Skin of body (tissue), 3 donors: ENCODE measurements at places on chromosomes 12 and 14. TPM values are rescaled to one million over a fixed set of nuclear protein-coding genes. Genes with fewer than 3 reads are reported as not detected.

Gene TMEM116
- total RNA-seq: 18.7 TPM

Gene GPR162
- total RNA-seq: 4.9 TPM

DNA sequence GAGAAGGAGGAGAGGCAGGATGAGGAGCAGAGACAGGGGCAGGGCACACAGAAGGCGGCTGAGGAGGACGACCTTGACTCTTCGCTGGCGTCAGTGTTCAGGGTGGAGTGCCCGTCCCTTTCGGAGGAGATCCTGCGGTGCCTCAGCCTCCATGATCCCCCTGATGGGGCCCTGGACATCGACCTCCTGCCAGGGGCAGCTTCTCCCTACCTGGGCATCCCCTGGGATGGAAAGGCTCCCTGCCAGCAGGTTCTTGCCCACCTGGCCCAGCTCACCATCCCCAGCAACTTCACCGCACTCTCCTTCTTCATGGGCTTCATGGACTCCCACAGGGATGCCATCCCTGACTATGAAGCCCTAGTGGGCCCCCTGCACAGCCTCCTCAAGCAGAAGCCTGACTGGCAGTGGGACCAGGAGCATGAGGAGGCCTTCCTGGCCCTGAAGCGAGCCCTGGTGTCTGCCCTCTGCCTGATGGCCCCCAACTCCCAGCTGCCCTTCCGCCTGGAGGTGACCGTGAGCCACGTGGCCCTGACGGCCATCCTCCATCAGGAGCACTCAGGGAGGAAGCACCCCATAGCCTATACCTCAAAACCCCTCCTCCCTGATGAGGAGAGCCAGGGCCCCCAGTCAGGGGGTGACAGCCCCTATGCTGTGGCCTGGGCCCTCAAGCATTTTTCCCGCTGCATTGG lies 14.6 kb downstream of the CBLN3 start:
- DNase-seq: no peak

- no peak for DNase-seq
Measured at GRCh38 chr14:73333031-73333430, 95.7 kb downstream of the PAPLN start.
